ENCODE measurements at places on chromosomes 5 and 9. TPM values are rescaled to one million over a fixed set of nuclear protein-coding genes. Genes with fewer than 3 reads are reported as not detected.

GRCh38 chr5:73436535-73437100 is 12.0 kb downstream of the FOXD1 start:
- no peak overlapping the region for H3K4me3 ChIP-seq
- peaks cover 34% of the 10 kb centered on the region for H3K27me3 ChIP-seq
- DNase-seq: no peak
- H3K27ac ChIP-seq: no peak overlapping the region

GRCh38 chr5:142971303-142972013 is 201.3 kb downstream of the ARHGAP26 start:
- H3K27ac ChIP-seq: no peak overlapping the region
- no peak for DNase-seq
- H3K4me3 ChIP-seq: no peak overlapping the region

DNA sequence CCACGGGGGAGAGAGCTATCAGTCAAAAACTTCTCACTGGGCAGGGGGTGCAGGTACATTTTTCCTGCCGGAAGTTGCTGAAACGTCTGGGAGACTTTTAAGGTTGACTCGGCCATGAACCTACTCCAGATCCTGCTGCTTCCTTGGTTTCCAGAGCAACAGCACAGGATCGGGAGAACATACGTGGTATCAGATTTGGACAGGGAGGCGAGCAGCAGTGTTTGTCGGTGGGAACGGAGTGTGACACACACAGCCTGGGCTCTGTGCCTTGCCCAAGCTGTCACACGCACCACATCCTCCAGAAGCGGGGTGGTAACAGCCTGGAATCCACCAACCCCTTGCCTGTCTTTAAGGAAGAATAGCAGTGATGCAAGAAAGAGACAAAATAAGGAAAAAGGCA is 276.5 kb downstream of the SLIT3 start:
- no peaks in the 10 kb centered on the region for H3K4me1 ChIP-seq
- no peak overlapping the region for H3K27ac ChIP-seq
- DNase-seq: no peak
- no peaks in the 10 kb centered on the region for H3K36me3 ChIP-seq
- H3K27me3 ChIP-seq: no peaks in the 10 kb centered on the region

DNA sequence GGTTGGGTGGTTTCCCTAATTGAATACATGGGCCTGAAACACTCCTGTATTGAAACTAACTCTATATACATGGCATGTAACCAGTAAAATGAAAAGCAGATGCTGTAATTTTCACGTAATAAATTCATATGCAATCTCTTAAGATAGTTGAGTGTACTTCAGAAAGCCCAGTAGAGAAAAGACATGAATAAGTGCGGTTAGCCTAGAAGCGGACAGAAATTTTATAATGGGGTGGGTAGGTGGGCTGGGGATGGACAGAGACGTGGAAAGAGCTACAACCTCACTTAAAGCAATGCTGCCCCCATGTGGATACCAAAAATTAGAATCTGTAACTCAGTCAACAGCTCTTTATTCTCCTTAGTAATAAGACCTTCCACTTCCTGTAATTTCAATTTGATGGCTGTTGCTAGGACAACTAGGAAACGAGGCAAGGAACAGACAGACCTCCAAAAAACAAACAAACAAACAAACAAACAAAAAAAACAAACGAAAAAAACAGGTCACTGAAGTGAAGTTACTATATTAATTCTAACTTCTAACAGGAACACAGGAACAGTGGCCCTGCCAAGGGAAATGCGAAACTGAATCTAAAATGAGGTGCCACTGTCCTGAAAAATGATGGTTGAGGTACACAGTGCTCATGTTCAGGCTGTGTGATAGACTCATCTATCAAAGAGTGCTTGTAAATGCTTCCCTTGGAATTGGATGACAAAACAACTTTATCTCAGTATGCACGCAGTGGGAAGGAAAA is 103.4 kb upstream of the GNA14 start:
- no peaks in the 10 kb centered on the region for H3K27me3 ChIP-seq
- H3K4me3 ChIP-seq: no peak overlapping the region
- H3K36me3 ChIP-seq: no peaks in the 10 kb centered on the region
- H3K4me1 ChIP-seq: peaks cover 5% of the 10 kb centered on the region
- peak; percentile 40 for DNase-seq

DNA sequence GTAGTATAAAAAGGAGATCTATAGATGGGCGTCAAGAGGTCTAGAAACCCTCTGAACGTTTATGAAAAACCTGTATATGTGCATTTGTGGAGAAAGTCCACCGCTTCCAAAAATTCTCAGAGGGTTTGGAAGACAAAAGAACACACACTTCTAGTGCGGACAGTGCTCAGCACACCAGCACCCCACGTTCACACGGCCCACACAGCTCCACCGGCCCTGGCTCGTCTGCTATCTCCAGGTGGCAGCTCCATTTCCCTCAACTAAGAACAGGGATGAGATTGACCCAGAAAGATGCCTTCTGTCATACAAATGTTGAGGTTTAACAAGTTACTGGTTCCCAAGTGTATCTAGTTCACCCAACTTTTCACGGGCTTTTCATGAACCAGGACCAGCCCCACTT is 255.1 kb downstream of the NR2F1-AS1 start:
- no peaks in the 10 kb centered on the region for H3K36me3 ChIP-seq
- no peaks in the 10 kb centered on the region for H3K4me1 ChIP-seq
- H3K27ac ChIP-seq: no peak overlapping the region
- H3K4me3 ChIP-seq: no peak overlapping the region
- H3K27me3 ChIP-seq: no peaks in the 10 kb centered on the region

GRCh38 chr5:149656576-149657182 is 73.4 kb upstream of the PPARGC1B start:
- peak; percentile 70 for DNase-seq
- no peak overlapping the region for H3K27ac ChIP-seq
- no peak overlapping the region for H3K4me3 ChIP-seq
- H3K36me3 ChIP-seq: no peaks in the 10 kb centered on the region
- H3K4me1 ChIP-seq: peaks cover 9% of the 10 kb centered on the region
- H3K27me3 ChIP-seq: no peaks in the 10 kb centered on the region

DNA sequence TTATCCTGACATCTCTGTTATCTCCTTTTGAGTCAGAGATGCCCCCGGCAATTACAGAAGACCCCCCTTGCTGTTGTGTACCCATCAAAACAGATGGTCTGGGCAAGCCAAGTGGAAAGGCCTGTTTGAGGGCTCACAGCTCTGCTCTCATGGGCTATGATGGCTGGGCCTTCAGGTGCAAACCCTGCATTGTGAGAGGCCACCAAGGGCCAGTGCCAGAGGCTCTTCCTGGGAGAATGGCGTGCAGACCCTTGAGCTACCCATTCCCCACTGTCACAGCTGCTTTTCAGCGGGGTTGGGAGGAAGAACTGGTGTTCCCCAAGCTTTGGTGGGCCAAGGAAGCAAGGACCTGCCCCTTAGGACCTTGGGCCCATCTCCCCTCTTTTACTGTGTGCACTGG is 174.7 kb upstream of the PPP1R26 start:
- no peak overlapping the region for H3K27ac ChIP-seq
- H3K4me3 ChIP-seq: no peak overlapping the region
- H3K4me1 ChIP-seq: no peaks in the 10 kb centered on the region

- DNase-seq: no peak
- no peaks in the 10 kb centered on the region for H3K27me3 ChIP-seq
- H3K27ac ChIP-seq: no peak overlapping the region
- H3K36me3 ChIP-seq: no peaks in the 10 kb centered on the region
- H3K4me1 ChIP-seq: no peaks in the 10 kb centered on the region
Observed at GRCh38 chr5:125835293-125836172, 587.7 kb upstream of the GRAMD2B start.

- H3K27me3 ChIP-seq: no peaks in the 10 kb centered on the region
- no peaks in the 10 kb centered on the region for H3K36me3 ChIP-seq
- H3K27ac ChIP-seq: peak overlapping the region; percentile 55
- no peak overlapping the region for H3K4me3 ChIP-seq
- DNase-seq: peak; percentile 42
Observed at GRCh38 chr5:132459031-132459982, 31.3 kb downstream of the IRF1 start.

- H3K36me3 ChIP-seq: no peaks in the 10 kb centered on the region
- DNase-seq: no peak
- H3K27me3 ChIP-seq: no peaks in the 10 kb centered on the region
- H3K27ac ChIP-seq: no peak overlapping the region
- H3K4me1 ChIP-seq: no peaks in the 10 kb centered on the region
Observed at GRCh38 chr5:111781200-111781599, 24.2 kb upstream of the NREP start.

DNA sequence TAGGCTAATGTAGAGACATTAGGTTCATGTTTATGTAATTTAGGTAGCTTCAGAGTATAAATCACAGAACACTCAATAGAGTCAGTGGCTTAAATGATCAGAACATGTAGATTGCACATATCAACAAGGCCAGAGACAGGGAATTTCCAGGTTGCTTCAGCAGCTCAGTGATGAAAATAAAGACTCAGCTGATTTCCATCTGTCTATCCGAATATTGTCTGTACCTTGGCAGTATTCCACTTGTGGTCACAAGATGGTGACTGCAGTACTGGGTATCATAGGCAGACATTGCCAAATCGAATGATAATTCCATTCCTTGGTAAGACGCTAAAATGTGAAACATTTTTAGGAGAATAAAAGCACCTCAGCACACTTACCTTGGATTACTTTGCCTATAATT is 702.2 kb downstream of the MAT2B start:
- H3K27me3 ChIP-seq: no peaks in the 10 kb centered on the region
- DNase-seq: no peak
- no peaks in the 10 kb centered on the region for H3K36me3 ChIP-seq

DNA sequence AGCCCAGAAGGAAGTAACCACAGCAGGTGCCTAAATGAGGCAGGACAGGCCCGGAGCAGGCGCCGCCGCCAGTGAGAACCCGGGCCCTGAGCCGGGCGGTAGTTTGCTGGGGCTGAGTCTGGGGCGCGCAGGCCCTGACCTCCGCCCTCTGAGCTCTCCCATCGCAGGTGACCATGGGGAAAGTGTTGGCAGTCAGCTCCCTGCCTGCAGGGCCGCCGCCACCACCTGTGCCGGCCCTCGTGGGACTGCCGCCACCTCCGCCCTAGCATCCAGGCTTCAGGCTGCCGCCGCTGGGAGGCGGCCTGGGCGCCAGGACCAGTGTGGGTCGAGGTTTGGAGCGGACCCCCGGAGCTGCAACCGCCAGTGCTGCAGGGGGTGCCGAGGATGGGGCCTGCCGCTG is 61.1 kb downstream of the TARS1 start:
- no peak overlapping the region for H3K27ac ChIP-seq
- no peak for DNase-seq
- no peaks in the 10 kb centered on the region for H3K27me3 ChIP-seq
- H3K36me3 ChIP-seq: no peaks in the 10 kb centered on the region
- H3K4me3 ChIP-seq: no peak overlapping the region
- peaks cover 6% of the 10 kb centered on the region for H3K4me1 ChIP-seq

DNA sequence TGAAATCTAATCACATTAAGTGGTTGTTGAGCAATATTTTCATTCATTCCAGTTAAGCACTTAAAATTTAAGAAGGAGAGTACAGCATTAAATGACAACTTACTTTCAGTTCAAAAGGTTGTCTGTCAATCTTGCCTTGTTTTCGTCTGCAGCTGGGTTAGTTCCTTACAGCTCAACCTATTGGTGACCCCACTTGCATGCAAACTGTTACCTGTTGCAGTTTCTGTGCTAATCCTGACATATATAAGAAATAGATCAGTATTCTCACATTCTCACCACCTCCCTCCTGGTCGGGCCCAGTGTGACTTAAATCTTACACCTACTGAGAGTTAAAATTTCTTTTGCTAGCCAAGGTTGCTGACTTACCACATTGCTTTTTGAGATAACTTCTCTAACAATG is 191.8 kb upstream of the SMC2 start:
- H3K27me3 ChIP-seq: no peaks in the 10 kb centered on the region
- no peak overlapping the region for H3K27ac ChIP-seq
- no peak overlapping the region for H3K4me3 ChIP-seq
- no peaks in the 10 kb centered on the region for H3K36me3 ChIP-seq

- no peak for DNase-seq
- H3K4me3 ChIP-seq: no peak overlapping the region
- no peaks in the 10 kb centered on the region for H3K36me3 ChIP-seq
- H3K27ac ChIP-seq: no peak overlapping the region
- H3K4me1 ChIP-seq: no peaks in the 10 kb centered on the region
Observed at GRCh38 chr9:78573205-78573604, 276.3 kb downstream of the PSAT1 start.

GRCh38 chr5:110371011-110371724 is 355.3 kb downstream of the TMEM232 start:
- H3K4me3 ChIP-seq: no peak overlapping the region
- no peaks in the 10 kb centered on the region for H3K4me1 ChIP-seq
- DNase-seq: no peak
- no peaks in the 10 kb centered on the region for H3K36me3 ChIP-seq
- no peak overlapping the region for H3K27ac ChIP-seq

DNA sequence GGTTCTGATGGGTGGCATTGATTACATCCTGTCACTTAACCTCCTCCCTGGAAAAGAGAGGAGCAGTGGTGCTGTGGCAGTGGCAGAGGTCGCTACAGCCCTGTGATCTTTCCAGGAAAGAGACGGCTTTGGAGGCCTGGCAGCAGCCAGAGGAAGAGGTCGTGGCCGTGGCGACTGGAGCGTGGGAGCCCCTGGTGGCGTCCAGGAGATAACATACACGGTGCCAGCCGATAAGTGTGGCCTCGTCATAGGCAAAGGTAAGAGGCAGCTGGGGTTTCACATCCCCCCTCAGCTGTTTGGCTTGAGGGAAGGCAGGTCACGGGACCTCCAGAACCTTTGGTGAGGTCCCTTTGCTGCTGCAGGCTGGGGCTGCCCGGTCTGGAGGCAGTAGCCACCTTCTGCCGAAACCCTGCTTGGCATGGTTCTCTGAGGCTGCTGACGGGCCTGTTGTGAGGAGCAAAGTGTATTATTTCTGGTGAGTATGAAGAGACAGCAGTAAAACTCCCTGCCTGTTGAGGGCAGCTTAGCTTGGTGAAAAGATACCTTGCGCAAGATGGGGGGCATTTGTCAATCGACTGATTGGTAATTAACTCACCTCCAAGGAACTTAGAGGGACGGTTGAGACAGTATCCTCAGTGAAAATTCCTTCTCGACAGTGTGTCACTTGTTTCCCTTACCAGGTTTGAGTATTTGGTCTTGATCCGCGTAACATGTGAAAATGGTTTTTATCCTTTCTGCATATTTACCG is 38.0 kb upstream of the PRDM12 start:
- H3K36me3 ChIP-seq: peaks cover 86% of the 10 kb centered on the region
- no peak overlapping the region for H3K4me3 ChIP-seq
- no peaks in the 10 kb centered on the region for H3K4me1 ChIP-seq
- H3K27me3 ChIP-seq: no peaks in the 10 kb centered on the region
- DNase-seq: no peak

DNA sequence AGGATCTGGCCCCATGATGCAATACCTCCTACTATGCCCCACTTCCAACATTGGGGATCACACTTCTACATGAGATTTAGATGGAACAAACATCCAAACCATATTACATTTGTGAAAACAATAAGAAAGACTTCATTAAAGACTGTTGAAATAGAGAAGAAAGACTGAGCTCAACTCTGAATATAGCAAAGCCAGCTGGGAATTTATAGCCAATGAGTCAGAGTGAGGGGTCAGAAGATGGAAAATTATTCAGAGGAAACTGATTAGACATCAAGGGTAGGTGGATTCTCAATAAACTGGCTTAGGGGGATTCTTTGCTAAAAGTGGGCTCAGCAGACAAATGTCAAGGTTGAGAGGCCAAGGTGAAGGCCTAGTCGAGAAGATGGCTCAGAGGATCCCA is 25.6 kb downstream of the BTF3 start:
- no peak overlapping the region for H3K27ac ChIP-seq
- peaks cover 12% of the 10 kb centered on the region for H3K27me3 ChIP-seq
- no peaks in the 10 kb centered on the region for H3K36me3 ChIP-seq
- no peak overlapping the region for H3K4me3 ChIP-seq
- H3K4me1 ChIP-seq: peaks cover 2% of the 10 kb centered on the region

The CAVIN4 gene
- 0.20 TPM for total RNA-seq

The EPB41L4A gene
- 0.35 TPM for total RNA-seq

The C6 gene
- total RNA-seq: 0.51 TPM

The ANAPC2 gene
- total RNA-seq: 56.5 TPM

The NR5A1 gene
- 0.40 TPM for total RNA-seq

The ALDH1A1 gene
- 24.4 TPM for total RNA-seq

The FCN1 gene
- total RNA-seq: not detected

The PCDHB3 gene
- total RNA-seq: not detected

The HSPB3 gene
- 4.1 TPM for total RNA-seq

The PCDHA2 gene
- not detected for total RNA-seq

Data from K562 (cell line).